ENCODE measurements at places on chromosomes 12 and 14. TPM values are rescaled to one million over a fixed set of nuclear protein-coding genes. Genes with fewer than 3 reads are reported as not detected.

The ABCB9 gene
- 12.9 TPM for total RNA-seq

The MGAT4C gene
- total RNA-seq: 0.02 TPM

The TMEM30B gene
- total RNA-seq: 9.3 TPM

The CFAP54 gene
- 0.15 TPM for total RNA-seq

The SLC25A21 gene
- total RNA-seq: 0.36 TPM
